ENCODE measurements at places on chromosomes 5 and 9. TPM values are rescaled to one million over a fixed set of nuclear protein-coding genes. Genes with fewer than 3 reads are reported as not detected.

Gene MARCOL
- not detected for total RNA-seq

Gene CKMT2
- total RNA-seq = not detected

Gene MYO10
- 191 TPM for total RNA-seq

Gene PDE4D
- 62.6 TPM for total RNA-seq

Gene CDH18
- total RNA-seq = 0.19 TPM

Gene PCDHGB5
- 0.50 TPM for total RNA-seq

Gene LRRC70
- total RNA-seq = 1.5 TPM

Gene STX17
- total RNA-seq = 18.0 TPM

Measured in SK-MEL-5 (cell line).